ENCODE measurements at places on chromosomes 6 and 20.

DNA sequence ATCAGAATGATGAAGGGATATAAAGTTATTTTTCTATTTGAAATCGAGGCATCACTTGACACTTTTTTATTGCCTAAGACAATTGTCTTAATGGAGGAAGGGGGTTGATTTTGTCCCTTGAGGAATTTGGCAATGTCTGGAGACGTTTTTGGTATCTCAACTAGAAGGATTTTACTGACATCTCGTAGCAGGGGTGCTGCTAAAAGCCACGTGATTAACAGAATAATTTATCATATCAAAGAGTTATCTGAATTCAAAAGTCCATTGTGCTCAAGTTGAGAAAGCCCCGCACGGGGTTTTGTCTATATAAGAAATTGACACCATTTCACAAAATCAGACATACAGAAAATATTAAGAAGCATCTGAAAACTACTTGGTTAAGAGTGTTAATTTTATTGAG, 1.5 kb upstream of the TAAR6 start:
- no peak for DNase-seq

DNA sequence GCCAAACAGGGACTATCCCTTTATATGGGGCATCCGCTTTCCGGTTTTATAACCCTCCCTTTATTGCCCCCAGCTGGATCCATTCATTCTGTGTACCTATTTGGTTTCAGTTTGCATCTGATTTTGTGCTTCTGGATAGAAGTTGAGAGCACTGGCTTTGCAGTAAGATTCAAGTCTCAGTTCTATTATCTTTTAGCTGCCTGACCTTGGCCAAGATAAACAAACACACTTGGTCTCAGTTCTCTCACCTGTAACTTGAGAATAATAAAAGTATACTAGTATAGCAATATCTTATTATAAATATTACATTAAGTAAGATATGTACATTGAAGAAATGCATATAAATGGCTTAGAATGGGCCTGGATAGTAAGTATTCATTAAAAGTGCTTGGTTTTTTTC, 182.4 kb upstream of the TSHZ2 start:
- peak; percentile 6 for DNase-seq

GRCh38 chr6:39824030-39824926, 32.1 kb downstream of the DAAM2 start:
- DNase-seq = no peak

GRCh38 chr6:113854531-113855499, 2.3 kb upstream of the MARCKS start:
- DNase-seq = peak; percentile 88

DNA sequence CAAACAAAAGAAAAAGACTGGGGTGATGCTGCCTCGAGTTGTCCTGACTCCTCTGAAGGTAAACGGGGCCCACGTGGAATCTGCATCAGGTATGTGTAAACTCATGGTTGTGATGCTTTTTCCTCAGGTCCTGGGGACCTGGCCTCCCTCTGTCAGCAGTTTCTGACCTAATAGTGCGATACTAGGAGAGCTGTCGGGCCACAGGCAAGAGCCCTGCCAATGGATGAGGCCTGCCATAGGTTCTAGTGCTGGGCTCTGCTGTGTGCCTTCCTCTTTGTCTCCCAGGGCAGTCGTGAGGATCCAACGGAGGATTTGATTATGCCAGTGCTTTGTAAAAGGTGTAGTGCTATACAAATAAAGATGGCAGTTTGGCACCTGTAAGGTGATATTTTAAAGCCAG, 71.2 kb downstream of the ASXL1 start:
- DNase-seq = no peak

- DNase-seq = peak; percentile 3
Measured at GRCh38 chr6:47733879-47734558, 35.6 kb downstream of the ADGRF4 start.

GRCh38 chr6:160253714-160254113, 4.9 kb downstream of the SLC22A2 start:
- DNase-seq = no peak

DNA sequence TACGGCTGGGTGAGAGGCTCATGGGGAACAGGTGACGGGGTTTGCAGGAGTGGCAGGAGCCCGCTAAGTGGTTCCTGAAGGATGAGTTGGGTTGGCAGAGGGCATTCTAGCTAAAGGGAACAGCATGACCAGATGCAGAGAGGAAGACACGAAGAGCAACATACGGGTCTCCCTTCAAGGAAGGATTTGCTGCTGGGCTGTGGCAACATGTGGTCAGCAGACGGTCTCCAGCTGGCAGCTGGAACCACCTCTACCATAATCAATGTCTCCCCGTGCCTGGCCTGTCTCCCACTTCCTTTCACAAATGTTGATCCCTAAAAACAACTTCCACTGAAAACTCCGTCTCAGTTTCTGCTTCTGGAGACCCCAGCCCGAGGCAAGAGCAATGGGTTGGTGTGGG, 80.6 kb upstream of the SULF2 start:
- no peak for DNase-seq

- no peak for DNase-seq
Measured at GRCh38 chr6:159943101-159943632, 25.7 kb upstream of the IGF2R start.

- no peak for DNase-seq
Measured at GRCh38 chr20:51401496-51401895, 141.0 kb downstream of the NFATC2 start.

DNA sequence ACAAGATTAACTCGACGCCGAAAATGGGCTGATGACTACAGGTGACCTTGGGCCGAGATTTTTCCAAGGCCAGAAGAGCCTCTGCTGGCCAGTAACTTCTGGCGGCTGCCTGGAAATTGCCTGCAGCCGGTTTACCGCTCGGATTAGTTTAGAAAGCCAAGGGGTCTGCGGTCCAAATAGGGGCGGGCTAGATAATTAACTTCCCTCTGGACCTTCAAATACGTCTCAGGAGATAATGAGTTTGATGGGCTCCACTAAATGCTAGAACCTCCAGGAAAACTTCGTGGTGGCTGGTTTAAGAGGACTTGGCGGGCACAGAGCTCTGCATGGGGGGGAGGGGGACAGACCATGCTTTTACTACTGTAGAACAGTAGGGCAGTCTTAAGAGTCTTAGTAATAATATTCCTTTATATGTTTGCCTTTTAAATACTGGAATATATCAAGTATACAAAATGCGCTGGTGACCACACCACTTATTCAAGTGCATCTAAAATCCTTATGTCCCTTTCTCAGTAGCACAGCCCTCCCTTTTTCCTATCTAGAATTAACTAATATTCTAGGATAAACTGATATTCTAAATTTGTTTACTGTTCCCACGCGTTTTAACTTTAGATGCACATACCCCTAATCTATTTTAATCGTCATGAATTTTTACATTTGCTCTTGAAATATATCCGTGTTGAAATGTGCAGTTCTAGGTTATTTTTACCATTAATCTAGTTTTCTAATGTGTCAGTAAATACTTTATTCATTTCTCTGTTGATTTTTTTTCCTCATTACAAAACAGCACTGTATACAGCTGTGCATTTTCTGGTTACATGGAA, 107.5 kb upstream of the PRSS16 start:
- DNase-seq = no peak

GRCh38 chr6:145842693-145843546, 28.3 kb upstream of the FBXO30 start:
- DNase-seq = no peak

DNA sequence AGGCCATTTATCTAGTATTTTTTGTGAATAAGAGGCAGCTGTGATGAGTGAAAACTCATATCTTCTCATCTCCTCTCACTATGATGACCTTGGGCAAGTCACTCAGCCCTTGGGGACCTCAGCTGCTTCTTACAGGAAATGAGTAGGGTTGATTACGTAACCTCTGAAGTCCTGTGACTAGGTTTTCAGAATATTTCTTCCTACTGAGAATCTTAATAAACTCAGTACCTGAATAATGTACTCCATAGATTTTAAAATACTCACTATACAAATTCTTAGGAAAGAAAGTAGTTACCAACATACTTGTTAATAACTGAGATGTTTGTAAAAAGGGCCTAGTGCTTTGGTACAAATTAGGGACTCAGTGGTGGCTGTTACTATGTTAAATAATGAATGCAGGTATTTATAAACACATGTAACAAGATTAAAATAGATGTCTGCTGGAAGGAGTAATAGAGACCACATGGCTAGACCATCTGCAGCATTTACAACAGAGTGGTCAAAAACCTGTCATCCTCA, 60.9 kb downstream of the RPRD1B start:
- no peak for DNase-seq

- no peak for DNase-seq
Measured at GRCh38 chr6:87738744-87739143, 36.7 kb upstream of the AKIRIN2 start.

DNA sequence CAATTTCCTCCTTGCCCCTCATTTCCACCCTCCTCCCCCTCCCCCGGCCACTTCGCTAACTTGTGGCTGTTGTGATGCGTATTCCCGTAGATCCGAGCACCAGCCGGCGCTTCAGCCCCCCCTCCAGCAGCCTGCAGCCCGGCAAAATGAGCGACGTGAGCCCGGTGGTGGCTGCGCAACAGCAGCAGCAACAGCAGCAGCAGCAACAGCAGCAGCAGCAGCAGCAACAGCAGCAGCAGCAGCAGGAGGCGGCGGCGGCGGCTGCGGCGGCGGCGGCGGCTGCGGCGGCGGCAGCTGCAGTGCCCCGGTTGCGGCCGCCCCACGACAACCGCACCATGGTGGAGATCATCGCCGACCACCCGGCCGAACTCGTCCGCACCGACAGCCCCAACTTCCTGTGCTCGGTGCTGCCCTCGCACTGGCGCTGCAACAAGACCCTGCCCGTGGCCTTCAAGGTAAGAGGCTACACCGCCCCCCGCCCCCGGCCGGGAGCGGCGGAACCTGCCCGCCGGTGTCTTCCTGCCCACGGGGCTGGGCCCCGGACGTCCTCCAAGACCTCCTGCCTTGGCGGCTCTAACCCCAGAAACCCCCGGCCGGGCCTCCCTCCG, 44.9 kb upstream of the SUPT3H start:
- no peak for DNase-seq

Data from NCI-H1092 (cell line).